ENCODE measurements at places on chromosomes 7 and 10.

DNA sequence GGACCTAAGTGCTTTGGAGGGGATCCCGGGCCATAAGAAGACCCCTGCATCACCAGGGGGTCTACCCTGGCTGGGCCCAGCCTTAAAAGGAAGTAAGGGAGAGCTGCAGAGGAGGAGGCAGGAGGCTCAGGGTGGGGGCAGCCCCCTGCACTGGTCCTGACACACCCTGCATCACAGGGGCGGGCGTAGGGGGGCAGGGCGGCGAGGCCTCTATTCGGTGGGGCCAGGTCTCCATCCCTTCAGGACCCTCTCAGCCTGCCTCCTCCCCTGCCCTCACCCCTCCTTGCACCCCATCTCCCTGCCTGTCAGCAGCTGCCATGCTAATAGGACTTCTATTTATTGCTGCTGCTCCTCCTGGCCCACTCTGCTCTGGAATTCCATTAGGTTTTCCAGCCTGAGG lies 101.4 kb downstream of the C10orf105 start:
- H3K4me3 ChIP-seq: no peak overlapping the region
- H3K27ac ChIP-seq: no peak overlapping the region
- no peaks in the 10 kb centered on the region for H3K36me3 ChIP-seq
- no peaks in the 10 kb centered on the region for H3K4me1 ChIP-seq
- H3K27me3 ChIP-seq: peaks cover 22% of the 10 kb centered on the region
- DNase-seq: no peak

- no peaks in the 10 kb centered on the region for H3K4me1 ChIP-seq
- H3K36me3 ChIP-seq: peaks cover 34% of the 10 kb centered on the region
- no peaks in the 10 kb centered on the region for H3K27me3 ChIP-seq
- H3K4me3 ChIP-seq: no peak overlapping the region
Measured at GRCh38 chr10:8013006-8013405, 41.5 kb upstream of the GATA3 start.

DNA sequence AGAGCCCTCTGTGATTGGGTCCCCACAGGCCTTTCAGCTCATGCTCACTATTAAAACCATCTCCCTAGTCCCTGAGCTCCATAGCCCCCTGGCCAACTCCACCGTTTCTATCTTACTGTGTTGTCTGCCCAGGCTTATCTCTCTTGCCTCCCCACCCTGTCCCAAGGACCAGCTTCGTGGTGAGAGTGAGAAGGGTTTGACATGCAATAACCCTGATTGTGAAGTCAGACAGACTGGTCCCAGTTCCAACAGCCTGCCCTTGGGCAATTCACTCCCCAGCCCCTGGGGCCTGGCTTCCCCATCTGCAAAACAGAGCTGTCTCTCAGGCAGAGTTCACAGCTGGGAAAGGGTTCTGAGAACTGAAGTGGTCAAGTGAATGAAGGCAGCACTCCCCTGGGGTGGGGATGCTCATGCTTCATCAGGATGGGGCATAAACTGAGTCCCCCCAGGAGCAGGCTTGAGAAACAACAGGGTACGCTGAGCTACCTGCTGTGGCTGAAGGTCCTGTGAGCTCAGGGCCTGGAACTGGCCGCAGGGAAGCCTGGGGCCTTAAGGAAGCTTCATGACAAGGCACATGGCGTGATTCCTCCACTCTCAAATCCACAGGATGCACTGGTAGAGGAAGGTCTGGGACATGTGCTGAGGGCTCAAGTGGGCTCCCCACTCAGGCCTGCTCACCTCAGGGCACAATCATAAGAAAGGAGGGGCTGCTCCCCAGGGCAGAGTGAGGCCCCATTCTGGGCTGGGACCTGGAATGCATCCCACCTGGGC lies 1.8 kb upstream of the PPIF start:
- peaks cover 3% of the 10 kb centered on the region for H3K4me1 ChIP-seq
- H3K4me3 ChIP-seq: no peak overlapping the region
- DNase-seq: no peak
- peaks cover 8% of the 10 kb centered on the region for H3K36me3 ChIP-seq
- H3K27me3 ChIP-seq: no peaks in the 10 kb centered on the region

DNA sequence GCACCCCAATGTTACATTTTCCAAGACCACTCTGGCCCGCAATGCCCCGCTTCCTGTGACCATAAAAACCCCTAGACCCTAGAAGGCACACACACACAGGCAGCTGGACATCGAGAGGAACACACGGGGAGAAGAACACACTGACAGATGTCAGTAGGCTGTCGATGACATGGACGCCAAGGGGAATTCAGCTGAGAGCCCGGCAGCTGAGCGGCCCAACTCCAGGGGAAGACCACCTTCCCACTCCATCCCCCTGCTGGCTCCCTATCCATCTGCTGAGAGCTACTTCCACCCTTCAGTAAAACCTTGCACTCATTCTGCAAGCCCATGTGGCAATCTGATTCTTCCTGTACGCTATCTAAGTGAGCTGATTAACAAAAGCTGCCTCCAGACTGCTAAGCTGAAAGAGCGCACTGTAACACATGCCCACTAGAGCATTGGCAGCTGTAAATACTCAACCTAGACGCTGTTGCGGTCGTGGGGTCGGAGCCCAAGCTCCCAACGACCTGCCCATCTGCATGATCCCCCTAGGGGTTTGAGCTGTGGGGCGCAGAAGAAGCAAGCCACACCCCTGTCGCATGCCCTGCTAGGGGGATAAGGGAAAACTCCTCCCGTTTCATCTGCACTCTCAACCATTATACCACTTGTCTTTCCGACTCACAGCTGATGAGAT lies 843.6 kb upstream of the POT1 start:
- H3K27me3 ChIP-seq: no peaks in the 10 kb centered on the region
- no peak overlapping the region for H3K4me3 ChIP-seq
- no peak overlapping the region for H3K27ac ChIP-seq
- no peak for DNase-seq

GRCh38 chr10:12978891-12979290 lies 22.6 kb downstream of the CCDC3 start:
- H3K36me3 ChIP-seq: no peaks in the 10 kb centered on the region
- DNase-seq: no peak
- H3K4me3 ChIP-seq: no peak overlapping the region
- H3K27me3 ChIP-seq: peaks cover 7% of the 10 kb centered on the region
- H3K4me1 ChIP-seq: no peaks in the 10 kb centered on the region
- no peak overlapping the region for H3K27ac ChIP-seq

- H3K27ac ChIP-seq: no peak overlapping the region
- H3K36me3 ChIP-seq: no peaks in the 10 kb centered on the region
- peaks cover 42% of the 10 kb centered on the region for H3K27me3 ChIP-seq
- DNase-seq: no peak
- no peaks in the 10 kb centered on the region for H3K4me1 ChIP-seq
Measured at GRCh38 chr7:156943091-156944041, 6.1 kb upstream of the NOM1 start.

GRCh38 chr7:138684340-138684739 lies 16.8 kb downstream of the SVOPL start:
- no peak overlapping the region for H3K27ac ChIP-seq
- no peak for DNase-seq
- no peaks in the 10 kb centered on the region for H3K4me1 ChIP-seq
- H3K36me3 ChIP-seq: no peaks in the 10 kb centered on the region

DNA sequence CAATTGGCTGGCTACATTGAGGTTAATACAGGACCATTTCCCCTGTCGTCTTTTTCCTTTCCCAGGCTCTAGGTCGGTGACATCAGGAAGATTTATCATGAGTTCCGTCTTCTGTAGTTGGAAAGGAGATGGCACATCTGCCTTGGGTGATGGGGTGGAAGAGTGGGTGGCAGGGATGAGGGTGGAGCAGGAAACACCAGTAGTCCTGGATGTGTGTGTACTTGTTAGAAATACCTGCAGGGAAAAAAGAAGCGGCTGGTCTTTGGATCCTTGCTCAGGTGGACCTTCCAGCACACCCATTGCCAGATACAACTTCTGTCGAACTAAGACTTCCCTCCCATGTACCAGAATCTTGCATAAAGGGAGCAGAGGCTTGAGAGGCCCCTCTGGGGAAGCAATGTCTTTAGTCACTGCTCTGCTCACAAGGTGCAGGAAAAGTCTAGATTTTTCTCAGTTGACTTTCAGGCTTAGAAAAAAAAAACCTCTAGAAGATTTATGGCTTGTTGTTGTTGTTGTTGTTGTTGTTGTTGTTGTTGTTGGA lies 516.8 kb upstream of the GALNT17 start:
- no peak for DNase-seq
- H3K4me1 ChIP-seq: peaks cover 3% of the 10 kb centered on the region

DNA sequence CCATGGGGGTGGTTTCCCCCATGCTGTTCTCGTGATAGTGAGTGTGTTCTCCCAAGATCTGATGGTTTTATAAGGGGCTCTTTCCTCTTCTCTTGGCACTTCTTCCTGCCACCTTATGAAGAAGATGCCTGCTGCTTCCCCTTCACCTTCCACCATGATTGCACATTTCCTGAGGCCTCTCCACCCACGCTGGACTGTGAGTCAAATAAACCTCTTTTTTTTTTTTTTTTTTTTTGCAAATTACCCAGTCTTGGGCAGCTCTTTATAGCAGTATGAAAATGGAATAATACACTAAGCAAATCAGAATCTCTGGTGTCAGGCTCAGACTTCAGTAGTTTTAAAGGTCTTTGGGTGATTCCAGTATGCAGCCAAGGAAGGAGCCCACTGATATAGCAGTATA lies 28.2 kb downstream of the TAS2R41 start:
- no peak for DNase-seq
- no peaks in the 10 kb centered on the region for H3K4me1 ChIP-seq
- no peak overlapping the region for H3K4me3 ChIP-seq
- peaks cover 2% of the 10 kb centered on the region for H3K36me3 ChIP-seq

GRCh38 chr7:101667920-101668319 lies 38.8 kb upstream of the MYL10 start:
- no peaks in the 10 kb centered on the region for H3K4me1 ChIP-seq
- no peak overlapping the region for H3K4me3 ChIP-seq
- no peak overlapping the region for H3K27ac ChIP-seq
- peaks cover 18% of the 10 kb centered on the region for H3K27me3 ChIP-seq

GRCh38 chr10:81995254-81995653 lies 120.3 kb downstream of the NRG3 start:
- no peak overlapping the region for H3K27ac ChIP-seq
- no peaks in the 10 kb centered on the region for H3K36me3 ChIP-seq
- no peaks in the 10 kb centered on the region for H3K27me3 ChIP-seq
- no peak overlapping the region for H3K4me3 ChIP-seq
- no peak for DNase-seq

DNA sequence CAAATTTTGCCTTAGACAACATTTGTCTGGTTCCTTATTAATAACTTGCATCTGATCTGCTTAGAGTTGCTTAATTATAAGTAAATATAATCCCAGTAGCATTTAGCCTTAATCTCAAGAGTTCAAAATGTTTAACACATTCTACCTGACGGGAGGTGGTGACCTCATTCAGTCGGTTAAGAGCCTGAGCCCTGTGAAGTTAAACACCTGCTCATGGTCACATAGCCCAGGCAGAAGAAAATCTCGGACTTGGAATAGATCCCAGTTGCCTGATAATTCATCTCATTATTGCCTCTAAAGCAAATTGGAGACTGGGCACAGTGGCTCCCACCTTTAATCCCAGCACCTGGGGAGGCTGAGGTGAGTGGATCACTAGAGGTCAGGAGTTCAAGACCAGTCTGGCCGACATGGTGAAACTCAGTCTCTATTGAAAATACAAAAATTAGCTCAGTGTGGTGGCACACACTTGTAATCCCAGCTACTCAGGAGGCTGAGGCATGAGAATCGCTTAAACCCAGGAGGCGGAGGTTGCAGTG lies 18.6 kb upstream of the ASCC1 start:
- no peaks in the 10 kb centered on the region for H3K4me1 ChIP-seq
- DNase-seq: no peak
- peaks cover 58% of the 10 kb centered on the region for H3K36me3 ChIP-seq
- H3K27me3 ChIP-seq: no peaks in the 10 kb centered on the region
- H3K27ac ChIP-seq: no peak overlapping the region
- no peak overlapping the region for H3K4me3 ChIP-seq

DNA sequence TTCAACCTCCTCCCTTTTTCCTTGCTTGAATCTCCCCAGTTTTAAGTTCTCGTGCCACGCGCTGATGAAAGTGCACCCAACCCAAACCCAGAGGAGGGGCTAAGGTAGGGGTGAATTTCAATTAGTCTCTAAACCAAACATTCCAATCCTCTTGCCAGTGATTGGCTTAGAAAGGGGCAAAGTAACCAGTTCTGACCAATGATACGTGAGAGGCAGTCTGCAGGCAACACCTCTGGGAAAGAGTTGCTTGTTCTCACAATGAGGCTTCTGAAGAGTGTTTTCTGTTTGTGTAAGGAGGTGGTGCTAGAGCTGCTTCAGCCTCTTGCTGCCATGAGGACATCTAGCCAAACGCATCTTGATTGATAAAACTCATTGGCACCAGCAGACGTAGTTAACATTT lies 21.8 kb downstream of the SLC35G1 start:
- no peak for DNase-seq
- no peak overlapping the region for H3K27ac ChIP-seq
- H3K36me3 ChIP-seq: no peaks in the 10 kb centered on the region
- H3K4me3 ChIP-seq: no peak overlapping the region
- no peaks in the 10 kb centered on the region for H3K27me3 ChIP-seq
- H3K4me1 ChIP-seq: no peaks in the 10 kb centered on the region

GRCh38 chr7:105975770-105976417 lies 12.8 kb downstream of the CDHR3 start:
- H3K36me3 ChIP-seq: no peaks in the 10 kb centered on the region
- H3K27me3 ChIP-seq: no peaks in the 10 kb centered on the region
- H3K27ac ChIP-seq: no peak overlapping the region
- H3K4me1 ChIP-seq: no peaks in the 10 kb centered on the region
- no peak overlapping the region for H3K4me3 ChIP-seq
- no peak for DNase-seq

- no peaks in the 10 kb centered on the region for H3K36me3 ChIP-seq
- DNase-seq: no peak
- peaks cover 45% of the 10 kb centered on the region for H3K4me1 ChIP-seq
- peak overlapping the region; percentile 83 for H3K27ac ChIP-seq
Measured at GRCh38 chr7:143250822-143251221, 12.4 kb upstream of the GSTK1 start.

DNA sequence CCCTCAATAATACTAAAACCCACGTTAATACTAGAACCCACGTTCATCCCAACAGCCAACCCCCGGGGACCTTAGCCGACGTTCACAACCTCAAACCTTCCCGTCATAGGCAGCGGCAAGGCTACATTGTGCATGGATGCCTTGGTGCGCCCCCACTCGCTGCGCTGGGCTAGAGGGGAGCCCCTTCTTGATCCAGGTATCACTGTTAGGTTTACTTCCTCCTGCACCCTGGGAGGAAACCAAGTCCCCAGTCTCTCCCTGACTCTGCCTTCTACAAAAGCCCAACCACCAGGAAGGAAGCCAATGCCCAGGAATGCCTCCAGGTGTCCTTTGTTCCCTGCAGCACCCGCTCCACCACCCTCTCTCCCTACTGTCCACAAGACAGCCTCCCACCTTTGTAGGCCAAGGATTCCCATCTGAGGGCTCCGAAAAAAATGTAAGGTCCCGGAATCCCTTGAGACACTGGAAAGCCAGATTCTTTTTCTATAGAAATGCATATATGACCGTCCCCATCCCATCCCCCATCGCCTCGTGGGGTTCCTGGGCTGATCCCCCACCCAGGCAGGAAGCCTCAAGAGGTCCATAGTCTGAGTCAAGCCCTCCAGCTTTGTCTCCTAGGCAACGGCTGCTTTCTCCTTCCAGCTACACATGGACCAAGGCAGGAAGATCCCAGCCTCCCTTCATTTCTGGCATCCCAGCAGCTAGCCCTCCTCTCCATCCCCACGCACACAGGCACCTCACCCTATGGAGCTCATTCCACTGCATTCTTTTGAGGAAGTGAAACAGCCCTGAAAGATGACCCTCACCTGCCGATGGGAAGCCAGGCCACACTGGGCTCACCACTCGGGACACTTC lies 25.2 kb downstream of the CTBP2 start:
- DNase-seq: no peak
- no peaks in the 10 kb centered on the region for H3K4me1 ChIP-seq
- H3K36me3 ChIP-seq: no peaks in the 10 kb centered on the region
